Thyroid gland (tissue), 4 donors: ENCODE measurements at places on chromosomes 16 and 17.
A peak's percentile ranks its signal among the peaks of the same experiment; 100 is the strongest.

- peak; percentile 29 for DNase-seq
These were observed 15.7 kb downstream of the ADCY7 start for GRCh38 chr16:50282010-50282538.

DNA sequence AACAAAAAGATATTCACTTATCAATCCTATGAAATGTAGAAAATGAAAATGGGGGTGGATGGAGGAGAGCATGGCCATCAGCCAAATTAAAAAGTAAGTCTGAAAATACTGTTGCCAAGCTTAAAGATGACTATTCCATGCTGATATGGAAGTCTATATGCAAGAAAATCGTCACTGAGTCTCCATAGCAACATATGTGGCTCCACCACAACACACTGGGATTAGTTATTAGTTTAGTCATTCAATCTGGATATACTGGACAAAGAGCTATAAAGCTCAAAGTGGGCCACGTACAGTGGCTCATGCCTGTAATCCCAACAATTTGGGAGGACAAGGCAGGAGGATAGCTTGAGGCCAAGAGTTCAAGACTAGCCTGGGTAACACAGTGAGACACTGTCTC is 24.7 kb upstream of the PSMD7 start:
- no peak for DNase-seq

GRCh38 chr16:49462989-49463371 is 89.4 kb downstream of the C16orf78 start:
- no peak for DNase-seq

DNA sequence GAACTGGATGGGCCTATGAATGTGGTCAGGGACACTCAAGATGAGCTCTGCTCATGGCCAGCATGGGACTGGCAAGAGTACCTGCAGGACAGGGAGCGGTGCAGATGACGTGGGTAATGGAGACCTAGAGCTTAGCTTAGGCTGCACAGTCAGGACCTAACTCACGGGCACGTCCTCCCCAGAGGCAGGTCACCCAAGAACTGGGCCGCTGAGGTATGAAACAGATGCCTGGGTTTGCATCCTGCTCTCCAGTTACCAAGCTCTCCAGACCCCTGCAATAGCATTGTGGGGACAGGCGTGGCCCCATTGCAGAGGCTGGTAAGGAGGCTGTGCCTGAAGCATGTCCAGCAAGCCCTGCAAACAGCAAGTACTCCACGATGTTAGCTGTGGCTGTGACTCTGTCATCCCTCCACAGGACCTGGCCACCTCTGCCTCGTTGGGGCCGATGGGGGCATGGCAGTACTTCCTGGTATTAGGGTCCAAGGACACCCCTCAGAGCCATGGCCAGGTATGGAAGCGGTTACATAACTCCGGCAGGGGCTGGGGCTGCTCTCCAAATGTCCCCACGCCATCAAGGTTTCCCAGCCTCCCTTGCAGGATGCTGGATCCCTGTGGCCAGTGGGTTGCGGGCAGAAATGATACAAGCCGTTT is 37.5 kb upstream of the RBFOX3 start:
- DNase-seq, result no peak

DNA sequence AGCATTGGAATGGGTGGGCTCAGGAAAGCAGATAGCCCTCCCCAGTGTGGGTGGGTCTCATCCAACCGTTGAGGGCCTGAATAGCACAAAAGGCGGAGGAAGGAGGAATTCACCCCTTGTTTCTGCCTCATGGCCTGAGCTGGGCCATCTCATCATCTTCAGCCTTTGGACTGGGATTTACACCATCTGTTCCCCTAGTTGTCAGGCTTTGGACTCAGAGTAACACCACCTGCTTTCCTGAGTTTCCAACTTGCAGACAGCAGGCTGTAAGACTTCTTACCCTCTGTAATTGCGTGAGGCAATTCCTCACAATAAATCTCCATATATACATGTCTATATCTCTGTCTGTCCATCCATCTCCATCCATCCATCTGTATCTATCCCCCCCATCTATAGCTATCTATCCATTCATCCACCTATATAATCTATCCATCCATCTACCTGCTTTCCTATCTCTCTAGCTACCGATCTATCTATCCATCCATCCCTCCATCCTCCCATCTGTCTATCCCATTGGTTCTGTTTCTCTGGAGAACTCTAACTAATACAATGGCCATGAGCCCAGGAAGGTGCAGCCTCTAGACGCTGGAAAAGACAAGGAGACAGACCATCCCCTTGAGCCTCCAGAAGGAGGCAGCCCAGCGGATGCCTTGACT is 21.3 kb downstream of the DNAH17 start:
- DNase-seq, result no peak

GRCh38 chr16:88047462-88047861 is 96.2 kb downstream of the BANP start:
- DNase-seq, result no peak

DNA sequence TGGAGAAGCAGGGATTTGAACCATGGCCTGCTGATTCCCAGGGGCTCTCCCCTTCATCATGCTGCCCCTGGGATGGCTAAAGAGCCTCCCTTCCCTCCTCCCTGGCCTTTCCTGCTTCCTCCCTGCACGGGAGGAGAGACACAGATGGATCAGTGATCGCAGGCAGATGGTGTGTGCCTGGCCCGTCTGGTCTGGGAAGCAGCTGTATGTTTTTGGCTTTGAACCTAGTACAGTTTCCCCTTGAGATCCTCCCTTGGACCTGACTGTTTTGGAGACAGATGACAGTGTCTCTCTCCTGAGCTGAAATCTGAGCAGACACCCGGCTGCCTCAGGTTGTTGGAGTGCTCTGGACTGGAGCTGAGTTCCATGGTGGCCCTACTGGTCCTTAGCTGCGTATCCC is 29.0 kb upstream of the ATP2C2 start:
- no peak for DNase-seq

- peak; percentile 79 for DNase-seq
These were observed 12.7 kb upstream of the STAC2 start for GRCh38 chr17:39238311-39238972.

DNA sequence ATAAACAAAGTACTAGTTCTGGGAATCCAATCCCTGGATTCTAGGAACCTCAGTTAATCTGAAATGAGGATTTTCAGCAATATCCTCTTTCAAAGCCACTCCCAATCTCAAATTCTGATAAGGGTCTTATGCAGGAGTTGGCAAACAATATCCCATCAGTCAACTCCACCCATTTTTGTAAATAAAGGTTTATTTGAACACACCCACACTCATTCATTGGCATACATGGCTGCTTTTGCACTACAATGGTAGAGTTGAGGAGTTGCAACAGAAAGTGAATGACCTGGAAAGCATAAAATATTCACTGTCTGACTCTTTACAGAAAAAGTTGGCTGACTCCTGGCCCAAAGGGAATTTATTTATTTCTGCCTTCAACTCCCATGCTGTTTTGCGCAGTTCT is 157.7 kb upstream of the CDH11 start:
- DNase-seq, result no peak

GRCh38 chr17:78316867-78317789 is 42.7 kb downstream of the SOCS3 start:
- peak; percentile 93 for DNase-seq

DNA sequence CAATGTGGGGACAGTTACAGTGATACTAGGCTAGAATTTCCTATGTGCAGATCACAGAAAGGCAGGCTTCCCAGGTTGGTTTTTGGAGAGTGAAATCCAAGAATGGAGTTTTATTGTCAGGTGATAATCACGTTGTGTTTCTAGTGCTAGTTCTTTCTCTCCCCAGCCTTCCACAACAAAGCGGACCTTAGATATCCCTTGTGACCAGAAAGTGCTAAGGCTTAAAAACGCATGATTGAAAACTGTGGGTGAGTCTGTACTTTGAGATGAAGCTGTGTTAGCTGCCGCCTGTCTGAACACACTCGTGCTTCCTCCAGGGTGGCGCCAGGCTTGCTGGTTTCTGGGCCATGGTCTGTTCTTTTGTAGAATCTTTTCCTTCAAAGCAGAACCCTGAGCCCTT is 52.1 kb downstream of the BANP start:
- DNase-seq, result no peak

DNA sequence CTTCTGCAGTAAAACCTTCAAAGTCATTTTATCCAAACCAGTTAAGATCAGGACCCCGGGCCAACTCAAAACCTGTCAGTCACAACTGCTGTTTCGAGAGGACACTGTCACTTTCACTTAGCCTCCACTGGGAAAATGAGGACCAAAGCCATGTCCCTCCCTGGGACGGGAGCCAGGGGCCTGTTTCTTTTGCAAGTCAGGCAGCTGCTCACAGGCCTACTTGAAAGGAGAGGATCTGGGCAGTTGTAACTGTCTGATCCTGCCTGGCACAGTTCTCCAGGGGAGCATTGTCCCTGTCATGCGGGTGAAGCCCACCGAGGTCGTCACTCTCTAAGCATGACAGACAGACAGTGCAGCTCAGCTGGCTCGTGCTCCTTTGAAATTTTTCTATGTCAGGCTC is 276.2 kb downstream of the NPIPA8 start:
- peak; percentile 2 for DNase-seq

GRCh38 chr17:49753959-49754391 is 10.0 kb downstream of the FAM117A start:
- DNase-seq, result no peak

DNA sequence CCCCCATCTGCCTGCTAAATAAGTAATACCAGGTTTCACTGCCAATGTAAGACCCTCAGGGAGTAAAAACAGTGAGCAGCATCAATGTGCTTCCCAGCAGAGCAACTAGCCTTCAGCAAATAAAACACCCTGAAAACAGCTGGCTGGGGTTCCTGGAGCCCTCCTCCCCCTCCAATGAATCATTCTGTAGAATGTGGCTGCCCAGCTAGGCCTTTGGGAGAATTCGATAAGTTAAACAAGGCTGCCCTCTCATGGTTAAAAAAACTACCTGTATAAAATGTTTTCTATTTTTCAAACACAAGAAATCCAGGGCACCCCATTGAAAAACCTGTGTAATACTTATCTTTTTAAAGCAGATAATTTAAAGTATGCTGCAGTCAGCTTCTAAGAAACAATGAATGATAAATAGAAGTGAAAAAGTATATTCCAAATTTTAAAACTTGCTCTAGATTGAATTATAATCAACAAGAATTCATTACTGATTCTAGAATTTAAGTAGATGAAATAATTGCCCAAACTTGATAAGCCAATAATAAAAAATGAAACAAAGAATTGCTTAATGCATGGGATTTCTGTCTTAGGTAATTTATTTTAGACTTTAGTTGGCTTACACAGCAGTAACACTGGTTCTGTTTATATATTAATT is 9.4 kb upstream of the TOM1L1 start:
- peak; percentile 56 for DNase-seq

- no peak for DNase-seq
These were observed 4.5 kb upstream of the FOXL1 start for GRCh38 chr16:86573646-86574508.

- DNase-seq, result no peak
These were observed 124.6 kb downstream of the KCNJ18 start for GRCh38 chr17:21816592-21817567.

DNA sequence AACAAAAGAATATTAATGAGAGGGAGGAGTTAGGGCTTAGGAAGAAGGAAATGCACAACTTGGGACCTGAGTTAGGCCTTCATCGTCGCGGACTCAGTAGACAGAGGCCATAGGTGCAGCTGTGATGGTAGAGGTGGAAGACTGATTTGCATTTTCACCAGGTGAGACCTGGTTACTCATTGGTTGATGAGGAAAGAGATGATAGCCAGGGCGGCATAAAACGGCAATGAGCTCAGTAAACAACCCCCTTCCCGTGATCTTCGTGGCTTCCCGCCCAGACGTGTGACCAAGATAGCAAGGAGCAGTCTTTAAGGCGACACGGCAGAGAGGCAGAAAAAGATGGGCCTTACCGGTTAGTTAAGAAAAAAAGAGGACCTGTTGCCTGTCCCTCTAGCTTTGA is at the start of gene TMC5:
Gene TMC5, plus strand, starts transcription at position 244 of the 400 bp plus-strand sequence. CDS start 22,156 bp downstream, outside the sequence.
- DNase-seq, result no peak

- no peak for DNase-seq
These were observed 1217.8 kb downstream of the CDH8 start for GRCh38 chr16:60818465-60818864.
